IMR-90 (cell line): ENCODE measurements at places on chromosomes 1 and 21.

DNA sequence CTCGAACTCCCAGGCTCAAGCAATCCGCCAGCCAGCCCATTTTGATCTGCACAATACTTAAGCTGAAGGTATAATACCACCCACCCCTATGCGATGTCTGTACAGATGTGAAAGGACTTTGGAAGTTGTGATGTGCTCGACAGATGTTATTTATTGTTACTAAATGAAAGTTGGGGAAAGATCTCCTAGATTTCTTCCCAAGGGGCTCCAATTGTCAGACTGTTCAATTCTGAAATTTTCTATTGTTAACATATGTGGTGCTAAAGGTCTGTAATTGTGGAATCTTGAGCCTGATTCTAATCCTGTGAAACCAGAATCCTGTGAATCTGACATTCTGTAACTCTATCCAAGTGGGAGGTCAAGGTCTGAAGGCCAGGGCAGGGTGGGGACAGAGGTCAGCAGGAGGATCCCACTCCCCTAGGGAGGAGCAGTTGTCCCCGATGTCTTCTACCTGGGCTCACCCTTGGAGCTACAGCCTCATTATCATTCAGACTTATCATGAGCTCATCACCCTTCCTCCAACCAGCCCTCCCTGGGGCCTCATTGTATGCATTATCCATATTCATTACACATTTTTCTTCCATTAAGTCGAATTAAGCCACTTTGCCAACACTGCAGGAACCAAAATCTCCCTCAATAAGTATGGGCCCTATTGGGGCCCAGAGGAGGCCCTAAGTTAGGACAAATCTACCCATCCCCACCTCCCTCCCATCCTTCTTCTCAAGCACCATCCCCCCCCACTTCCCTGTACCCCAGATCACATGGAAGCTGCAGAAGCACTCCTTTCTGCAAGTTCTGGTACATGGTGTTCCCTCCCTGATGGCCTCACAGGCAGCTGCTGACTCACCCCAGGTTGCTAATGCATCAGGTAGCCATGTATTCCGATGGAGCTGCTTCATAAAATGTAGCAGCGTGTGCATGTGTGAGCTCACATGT lies 32.3 kb downstream of the SHISAL2A start:
- DNase-seq = no peak

DNA sequence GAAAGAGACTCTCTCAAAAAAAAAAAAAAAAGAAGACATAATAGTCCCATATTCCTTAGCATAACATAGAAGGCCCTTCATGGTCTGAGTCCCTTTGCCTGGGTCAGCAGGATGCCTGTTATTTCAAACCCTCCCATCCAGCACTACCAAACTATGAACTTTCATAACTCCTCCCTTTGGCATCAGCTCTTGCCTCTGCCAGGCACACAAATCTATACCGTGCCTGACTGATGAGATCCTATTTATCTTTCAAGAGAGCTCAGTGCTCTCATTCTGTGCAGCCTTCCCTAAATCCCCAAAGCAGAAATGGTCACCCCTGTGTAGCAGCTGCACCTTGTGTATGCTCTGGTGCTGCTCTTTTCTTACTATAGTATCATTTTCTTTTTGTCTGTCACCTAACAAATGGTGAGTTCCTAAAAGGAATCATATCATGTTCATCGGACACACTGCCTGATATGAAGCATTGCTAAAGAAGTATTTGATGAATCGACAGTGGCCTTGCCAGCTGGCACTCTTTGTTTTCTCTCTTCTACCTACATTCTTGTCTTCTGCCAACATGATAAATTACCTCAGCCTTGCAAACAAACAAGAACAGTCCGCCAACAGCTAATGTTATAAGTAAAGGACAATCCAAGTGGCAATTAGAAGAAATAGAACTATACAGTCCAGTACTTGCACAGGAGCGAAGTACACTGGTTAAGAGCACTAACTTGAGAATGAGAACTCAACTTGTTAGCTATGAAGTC lies 29.9 kb downstream of the FMO4 start:
- DNase-seq = no peak

GRCh38 chr1:110890474-110891196 lies 17.7 kb downstream of the CD53 start:
- no peak for DNase-seq

GRCh38 chr1:244319283-244320132 lies 132.2 kb downstream of the ADSS2 start:
- peak; percentile 90 for DNase-seq

- no peak for DNase-seq
These were observed 4.0 kb downstream of the AMPD2 start for GRCh38 chr1:109623601-109624161.

DNA sequence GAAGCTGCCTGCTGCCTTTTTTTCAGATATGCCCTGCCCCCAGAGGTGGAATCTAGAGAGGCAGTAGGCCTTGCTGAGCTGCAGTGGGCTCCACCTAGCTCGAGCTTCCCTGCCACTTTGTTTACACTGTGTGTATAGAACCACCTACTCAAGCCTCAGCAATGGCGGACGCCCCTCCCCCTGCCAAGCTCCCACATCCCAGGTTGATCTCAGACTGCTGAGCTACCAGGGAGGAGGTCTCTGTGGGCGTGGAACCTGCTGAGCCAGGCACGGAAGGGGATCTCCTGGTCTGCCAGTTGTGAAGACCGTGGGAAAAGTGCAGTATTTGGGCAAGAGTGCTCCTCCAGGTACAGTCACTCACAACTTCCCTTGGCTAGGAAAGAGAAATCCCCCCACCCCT lies 65.1 kb downstream of the MSH4 start:
- no peak for DNase-seq

GRCh38 chr21:16312321-16312720 lies 582.5 kb downstream of the USP25 start:
- no peak for DNase-seq
